Tongue (tissue), 3 donors: ENCODE measurements at places on chromosomes 12 and 14. TPM values are rescaled to one million over a fixed set of nuclear protein-coding genes. Genes with fewer than 3 reads are reported as not detected.

DNA sequence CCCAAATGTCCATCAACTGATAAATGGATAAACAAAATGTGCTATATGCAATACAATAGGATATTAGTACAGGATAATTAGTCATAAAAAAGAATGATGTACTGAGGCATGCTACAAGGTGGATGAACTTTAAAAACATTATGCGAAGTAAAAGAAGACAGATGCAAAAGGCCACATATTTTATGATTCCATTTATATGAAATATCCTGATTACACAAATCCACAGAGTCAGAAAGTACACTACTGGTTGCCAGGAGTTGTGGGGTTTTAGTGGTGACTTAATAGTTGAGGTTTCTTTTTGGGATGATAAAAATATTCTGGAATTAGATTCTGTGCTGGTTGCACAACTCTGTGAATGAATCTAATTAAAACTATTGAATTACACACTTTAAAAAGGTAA, 12.6 kb downstream of the TRIM9 start:
- no peak for DNase-seq

GRCh38 chr14:80927083-80927989, 14.2 kb downstream of the CEP128 start:
- DNase-seq: peak; percentile 48

Gene CABP1
- total RNA-seq: 0.51 TPM

Gene TMEM119
- total RNA-seq: 42.0 TPM

DNA sequence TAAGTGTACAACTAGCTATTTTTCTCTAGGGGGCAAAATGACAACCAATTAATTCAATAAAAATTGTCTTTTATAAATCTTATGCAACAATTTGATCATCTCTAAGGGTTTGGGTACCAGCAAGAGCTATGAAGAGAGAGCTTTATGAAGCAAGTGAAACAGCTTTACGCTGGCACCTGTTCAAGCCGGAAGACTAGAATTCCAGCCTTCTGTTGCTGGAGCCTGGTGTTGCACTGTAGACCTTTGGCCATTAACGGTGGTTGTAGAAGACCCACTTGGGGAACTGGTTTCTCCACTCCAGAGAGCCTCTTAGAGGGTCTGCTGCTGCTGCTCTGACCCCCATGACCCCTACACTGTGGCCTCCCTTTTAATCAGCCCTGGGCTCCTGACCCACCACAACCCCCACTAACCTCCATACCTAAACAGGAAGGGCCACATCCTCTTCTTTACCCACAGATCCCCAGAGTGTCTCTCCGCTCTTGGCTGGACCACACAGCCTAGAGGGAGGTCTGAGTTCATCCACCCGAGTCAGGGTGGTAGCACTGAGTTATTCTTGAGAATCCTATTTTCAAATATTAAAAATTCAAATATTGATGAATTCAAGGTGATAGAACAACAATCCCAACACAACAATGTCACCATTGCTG, 54.6 kb upstream of the STON2 start:
- DNase-seq: no peak

DNA sequence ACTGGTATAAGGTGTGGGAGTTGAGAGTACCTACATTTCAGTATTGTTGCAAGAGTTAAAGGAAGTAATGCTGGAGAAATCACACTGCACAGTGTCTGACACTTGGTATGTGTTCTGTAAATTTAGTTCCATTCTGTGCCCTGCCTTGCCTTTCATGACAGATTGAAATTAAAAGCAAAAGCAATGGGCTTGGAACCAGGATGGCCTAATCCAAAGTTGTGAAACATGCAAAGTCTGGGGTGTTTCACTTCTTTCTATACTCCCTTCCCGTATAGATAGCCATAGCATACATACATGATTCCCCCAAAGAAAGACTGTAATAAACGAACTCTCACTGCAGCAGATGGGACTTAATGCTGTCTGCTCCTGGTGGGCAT, 281.1 kb downstream of the NRXN3 start:
- DNase-seq: no peak

- no peak for DNase-seq
These were observed 58.5 kb downstream of the PLXNC1 start for GRCh38 chr12:94206886-94207285.
